Stimulated activated naive CD8-positive, alpha-beta T cell treated with anti-CD3 and anti-CD28 coated beads, Interleukin-15, amount 100 ng/mL, for 72 hours (primary cell): ENCODE measurements at places on chromosomes 1 and 21.

- no peak for DNase-seq
Measured at GRCh38 chr1:209534496-209535250, 48.8 kb upstream of the CAMK1G start.

DNA sequence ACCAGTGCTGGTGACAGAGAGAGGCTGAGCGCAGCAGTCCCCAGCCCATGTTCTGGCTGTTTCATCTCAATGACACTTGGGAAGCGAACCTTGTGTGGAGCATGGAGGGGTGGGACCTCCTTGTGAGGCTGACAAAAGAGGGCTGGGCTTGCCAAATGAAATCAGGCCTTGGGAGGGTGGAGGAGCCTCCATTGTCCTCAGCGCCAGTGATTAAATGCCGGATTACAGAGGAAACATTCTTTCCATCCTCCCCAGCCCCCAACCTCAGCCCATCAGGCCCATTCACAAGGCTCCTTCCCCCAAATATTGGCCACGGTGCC is 63.3 kb upstream of the PAXBP1 start:
- DNase-seq = no peak

DNA sequence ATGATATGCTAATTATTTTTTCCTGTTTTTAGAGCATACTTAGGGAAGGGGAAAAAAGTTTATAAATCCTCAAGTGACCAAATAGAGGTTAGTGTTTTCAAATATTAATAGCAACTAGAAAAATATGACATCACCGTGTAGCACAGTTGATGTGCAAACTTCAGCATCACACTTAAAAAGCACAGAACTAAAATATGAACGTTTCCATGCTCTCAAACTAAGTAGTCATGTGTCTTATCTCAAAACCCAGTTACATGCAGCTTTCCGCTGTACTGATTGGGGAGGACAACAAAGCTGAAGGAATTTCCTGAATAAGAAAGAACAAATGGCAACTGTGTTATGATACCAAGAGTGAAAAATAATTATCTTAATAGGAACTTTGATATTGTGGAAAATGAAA is 903.7 kb downstream of the ADGRL2 start:
- no peak for DNase-seq

- no peak for DNase-seq
Measured at GRCh38 chr1:6512245-6512907, 20.9 kb upstream of the PLEKHG5 start.

DNA sequence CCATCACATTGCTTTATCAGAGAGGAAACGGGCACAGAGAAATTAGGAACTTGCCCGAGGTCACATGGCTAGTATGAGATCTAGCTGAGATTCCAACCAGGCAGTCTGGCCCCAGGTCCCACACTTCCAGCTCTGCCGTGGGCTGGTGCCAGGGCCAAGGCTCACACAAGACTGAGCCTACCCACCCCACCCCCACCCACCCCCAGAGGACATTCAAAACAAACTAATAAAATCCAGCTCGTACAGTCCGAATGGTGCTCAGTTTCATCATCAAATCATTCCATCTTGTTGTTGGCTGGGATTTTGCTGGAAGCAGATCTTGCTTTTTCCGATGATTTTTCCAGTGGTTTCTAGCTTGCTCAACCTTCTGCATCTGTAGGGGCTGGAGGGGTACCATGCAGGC is 27.9 kb downstream of the MATN1 start:
- DNase-seq = no peak

- DNase-seq = no peak
Measured at GRCh38 chr1:159171688-159172501, 480 bp downstream of the CADM3 start.

GRCh38 chr1:81406292-81406999 is 394.3 kb upstream of the ADGRL2 start:
- DNase-seq = no peak

DNA sequence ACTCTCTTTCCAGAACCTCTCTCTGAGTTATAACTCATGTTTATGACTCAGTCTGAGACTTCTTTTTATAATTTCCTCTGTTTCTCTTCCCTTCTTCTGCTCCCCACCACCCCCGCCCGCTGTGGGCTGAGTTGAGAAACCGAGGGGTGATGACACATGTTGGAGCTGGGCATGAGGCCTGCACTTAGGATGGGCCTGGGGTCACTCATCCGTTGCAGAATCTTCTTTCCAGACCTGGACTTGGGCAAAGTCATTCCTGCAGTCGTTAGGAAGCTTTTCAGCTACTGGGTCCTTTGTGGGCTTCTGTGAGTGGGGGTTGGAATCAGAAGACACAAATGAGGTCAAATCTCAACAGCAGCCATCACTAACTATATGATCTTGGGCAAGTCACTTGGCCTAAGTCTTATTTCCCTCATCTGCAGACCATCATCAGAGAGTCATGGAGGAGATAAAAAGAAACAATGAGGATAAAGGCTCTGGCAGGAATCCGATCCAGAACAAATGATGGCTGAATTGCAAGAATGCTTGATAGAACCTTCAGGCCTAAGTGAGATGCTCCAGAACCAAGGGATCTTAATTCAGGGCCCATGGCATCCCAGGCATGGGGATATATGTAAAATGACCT is 53.4 kb downstream of the RPS6KA1 start:
- DNase-seq = peak; percentile 54

- peak; percentile 38 for DNase-seq
Measured at GRCh38 chr1:201085902-201086735, 26.1 kb downstream of the CACNA1S start.

- DNase-seq = peak; percentile 51
Measured at GRCh38 chr1:9317591-9318417, 25.1 kb downstream of the SPSB1 start.

DNA sequence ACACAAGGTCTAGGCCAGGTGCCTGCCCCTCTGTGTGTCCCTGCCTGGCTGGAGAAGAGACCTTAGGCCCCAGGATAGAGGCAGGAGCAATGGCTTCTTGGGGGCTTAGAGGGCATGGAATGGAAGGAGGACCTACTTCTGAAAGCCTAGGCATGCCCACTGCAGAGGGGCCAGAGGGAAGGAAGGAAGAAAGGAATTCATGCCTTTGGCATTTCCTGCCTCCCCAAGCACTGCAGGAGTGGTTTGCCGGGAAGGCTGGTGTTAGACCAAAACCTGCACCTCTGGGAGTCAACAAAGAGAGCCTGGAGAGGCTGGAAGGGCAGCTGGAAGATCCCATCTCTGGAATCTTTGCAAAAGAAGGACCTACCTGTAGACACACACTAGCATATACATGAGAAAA is 50.7 kb upstream of the KCNE2 start:
- no peak for DNase-seq

DNA sequence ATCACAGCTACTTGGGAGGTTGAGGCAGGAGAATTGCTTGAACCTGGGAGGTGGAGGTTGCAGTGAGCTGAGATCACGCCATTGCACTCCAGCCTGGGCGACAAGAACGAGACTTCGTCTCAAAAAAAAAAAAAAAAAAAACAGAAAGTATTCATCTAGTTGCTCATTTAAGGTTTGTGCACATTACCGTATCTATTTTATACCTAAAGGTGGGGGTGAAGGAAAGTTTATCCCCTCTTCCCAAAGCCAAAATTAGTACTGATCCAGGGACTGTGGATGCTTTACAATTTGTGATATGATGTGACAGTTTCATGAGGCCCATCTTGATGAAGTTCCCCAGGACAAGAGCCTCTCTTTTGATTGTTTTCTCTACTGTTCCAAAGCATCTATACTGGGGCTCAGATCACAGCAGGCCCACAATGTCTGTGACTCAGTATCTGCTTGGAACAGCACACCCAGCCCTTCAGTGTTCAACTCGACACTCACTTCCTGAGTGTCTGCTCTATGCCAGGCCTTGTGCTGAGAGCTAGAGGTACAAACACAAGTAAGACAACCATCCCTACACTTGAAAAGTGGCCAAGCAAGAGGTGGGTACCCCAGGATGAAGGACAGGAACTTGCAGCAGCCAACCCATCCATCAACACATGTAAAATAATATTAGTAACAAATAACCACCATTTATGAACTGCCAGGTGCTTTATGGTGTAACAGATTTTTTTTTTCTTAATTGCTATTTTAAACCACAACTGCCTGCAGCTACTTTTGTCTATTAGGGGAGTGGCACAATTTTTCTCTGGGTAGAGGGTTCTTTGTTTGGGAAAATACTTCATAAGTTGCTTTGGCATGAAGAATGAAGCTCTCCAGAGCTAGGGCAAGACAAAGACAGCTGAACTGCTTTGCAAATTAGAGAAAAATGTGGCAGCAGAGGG is 29.0 kb upstream of the KHDRBS1 start:
- no peak for DNase-seq

GRCh38 chr1:39683591-39684312 is 7.5 kb downstream of the HPCAL4 start:
- DNase-seq = no peak

- DNase-seq = no peak
Measured at GRCh38 chr1:31570906-31571305, 5.4 kb upstream of the TINAGL1 start.

DNA sequence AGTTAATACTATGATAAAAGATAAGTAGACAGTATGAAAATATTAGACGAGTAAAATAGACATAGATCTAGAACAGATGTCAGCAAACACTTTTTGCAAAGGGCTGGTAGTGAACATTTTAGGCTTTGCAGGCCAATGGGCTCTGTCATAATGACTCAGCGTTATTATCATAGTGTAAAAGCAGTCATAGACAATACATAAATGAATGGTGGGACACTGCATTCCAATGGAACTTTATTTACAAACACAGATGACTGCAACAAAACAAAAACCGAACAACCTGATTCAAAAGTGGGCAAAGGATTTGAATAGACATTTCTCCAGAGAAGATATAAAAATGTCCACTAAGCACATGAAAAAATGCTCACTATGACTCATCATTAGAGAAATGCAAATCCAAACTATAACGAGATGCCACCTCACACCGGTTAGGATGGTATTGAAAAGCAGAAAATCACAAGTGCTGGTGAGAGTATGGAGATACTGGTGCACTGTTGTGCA is 7.3 kb downstream of the GSTM5 start:
- DNase-seq = no peak

GRCh38 chr1:14970115-14970798 is 183.3 kb upstream of the TMEM51 start:
- DNase-seq = peak; percentile 20

DNA sequence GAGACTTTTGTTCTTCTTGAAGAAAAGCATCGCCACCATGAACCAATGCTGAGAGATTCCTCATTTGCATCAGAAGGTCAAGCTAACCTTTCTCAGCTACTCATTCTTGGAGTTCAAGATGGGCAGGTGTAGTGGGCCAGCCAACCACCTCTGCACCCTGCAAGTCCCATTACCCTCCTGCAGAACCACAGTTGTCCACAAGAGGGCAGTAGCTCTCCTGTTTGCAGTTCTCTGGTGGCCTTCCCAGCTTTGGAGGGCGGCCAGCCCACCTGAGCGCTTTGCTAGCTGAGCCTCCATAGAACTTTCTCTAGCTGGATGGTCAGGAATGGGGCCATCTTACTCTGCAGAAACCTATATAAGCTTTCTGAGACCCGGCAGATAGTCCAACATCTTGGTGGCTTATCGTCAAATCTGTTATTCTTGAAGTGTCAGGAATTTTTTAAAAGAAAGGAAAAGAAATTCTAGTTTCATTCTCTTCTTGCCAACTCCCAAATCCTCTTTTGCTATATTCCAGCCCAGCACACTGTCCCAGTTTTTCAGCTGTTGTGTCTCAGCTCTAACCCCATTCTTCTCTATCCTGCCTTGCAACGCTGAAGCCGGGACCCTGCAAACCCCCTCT is 11.0 kb upstream of the LMX1A start:
- DNase-seq = peak; percentile 66

DNA sequence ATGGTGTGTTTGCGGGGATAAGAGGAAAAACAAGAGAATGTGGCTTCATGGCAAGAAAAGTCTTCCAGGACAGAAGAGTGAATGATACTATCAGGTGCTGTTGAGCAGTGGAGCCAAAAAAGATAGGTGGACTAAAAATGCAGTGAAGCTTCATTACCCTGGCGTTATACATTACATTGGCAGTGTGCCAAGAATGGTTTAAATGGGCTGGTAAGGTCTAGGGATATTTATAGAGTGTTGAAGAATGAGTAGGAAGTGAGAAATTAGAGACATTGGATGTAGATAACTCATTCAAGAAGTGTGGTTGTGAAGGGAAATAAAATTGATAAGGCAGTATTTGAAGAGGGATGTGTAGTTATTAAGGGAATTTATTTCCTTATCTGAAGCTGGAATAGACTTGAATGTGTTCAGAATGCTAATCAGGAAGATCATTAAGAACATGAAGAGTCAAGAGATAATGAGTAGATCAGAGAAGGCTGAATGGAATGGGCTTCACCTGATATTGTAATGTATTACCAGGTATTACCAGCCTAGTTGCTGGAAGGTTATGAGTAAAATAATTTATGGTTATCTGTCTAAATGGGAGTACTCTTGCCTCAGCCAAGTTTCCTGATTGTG is 72.7 kb downstream of the MAST2 start:
- DNase-seq = no peak

DNA sequence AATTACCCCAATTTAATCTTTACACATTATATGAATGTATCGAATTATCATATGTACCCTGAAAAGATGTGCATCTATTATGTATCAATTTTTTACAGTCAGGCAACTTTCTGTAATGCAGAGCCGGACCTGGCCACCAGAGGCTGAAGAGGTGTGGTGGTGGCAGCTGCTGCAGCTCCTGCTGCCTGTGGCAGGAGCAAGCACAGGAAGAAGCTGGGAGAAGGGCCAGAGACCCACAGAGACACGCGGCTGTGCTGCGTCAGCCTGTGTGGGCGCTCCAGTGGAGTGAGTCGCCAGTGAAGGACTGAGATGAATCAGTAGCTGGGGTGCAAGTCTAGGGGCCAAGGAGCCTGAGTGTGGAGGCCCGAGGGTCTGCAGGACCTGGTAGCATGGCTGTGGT is 74.3 kb upstream of the COG2 start:
- no peak for DNase-seq

- DNase-seq = peak; percentile 88
Measured at GRCh38 chr1:167219646-167220536, 795 bp upstream of the POU2F1 start.

GRCh38 chr1:43451701-43452532 is 1.8 kb downstream of the HYI start:
- no peak for DNase-seq

GRCh38 chr1:180028864-180029263 is 74.3 kb downstream of the CEP350 start:
- DNase-seq = no peak

DNA sequence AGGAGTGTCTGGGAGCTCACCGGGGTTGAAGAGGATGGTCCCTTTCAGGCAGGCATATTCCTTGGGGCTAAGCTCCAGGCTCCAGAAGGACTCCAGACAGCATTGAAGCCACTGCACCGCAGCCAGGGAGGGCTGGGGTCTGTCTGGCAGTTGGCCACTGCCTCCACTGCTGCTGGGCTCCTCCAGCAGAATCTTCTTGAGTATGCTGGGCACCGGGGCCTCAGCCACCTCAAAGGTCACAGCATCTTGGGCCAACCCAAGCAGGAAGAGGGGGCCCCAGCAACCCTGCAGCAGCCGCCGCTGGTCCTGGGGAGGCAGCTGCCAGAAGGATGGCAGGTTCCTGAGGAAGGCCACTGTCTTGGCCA is 404 bp downstream of the NR0B2 start:
- DNase-seq = no peak

- DNase-seq = no peak
Measured at GRCh38 chr1:218865591-218865990, 308.1 kb upstream of the LYPLAL1 start.

- DNase-seq = no peak
Measured at GRCh38 chr1:239125027-239125426, 261.3 kb upstream of the CHRM3 start.
